Peyer's patch (tissue), 4 donors: ENCODE measurements at places on chromosomes 2 and 18. TPM values are rescaled to one million over a fixed set of nuclear protein-coding genes. Genes with fewer than 3 reads are reported as not detected.

GAL3ST2 gene
- total RNA-seq: 3.3 TPM

ACYP2 gene
- total RNA-seq: 10.6 TPM

ADD2 gene
- total RNA-seq: 1.7 TPM

- no peaks in the 10 kb centered on the region for H3K27me3 ChIP-seq
- H3K27ac ChIP-seq: no peak overlapping the region
- peaks cover 12% of the 10 kb centered on the region for H3K4me1 ChIP-seq
- no peaks in the 10 kb centered on the region for H3K36me3 ChIP-seq
- no peak for DNase-seq
Measured at GRCh38 chr18:26088487-26088886, 1.9 kb downstream of the SS18 start.

GRCh38 chr2:142236181-142236580 is 105.4 kb upstream of the LRP1B start:
- no peak overlapping the region for H3K27ac ChIP-seq
- H3K36me3 ChIP-seq: no peaks in the 10 kb centered on the region
- no peak overlapping the region for H3K4me3 ChIP-seq

DNA sequence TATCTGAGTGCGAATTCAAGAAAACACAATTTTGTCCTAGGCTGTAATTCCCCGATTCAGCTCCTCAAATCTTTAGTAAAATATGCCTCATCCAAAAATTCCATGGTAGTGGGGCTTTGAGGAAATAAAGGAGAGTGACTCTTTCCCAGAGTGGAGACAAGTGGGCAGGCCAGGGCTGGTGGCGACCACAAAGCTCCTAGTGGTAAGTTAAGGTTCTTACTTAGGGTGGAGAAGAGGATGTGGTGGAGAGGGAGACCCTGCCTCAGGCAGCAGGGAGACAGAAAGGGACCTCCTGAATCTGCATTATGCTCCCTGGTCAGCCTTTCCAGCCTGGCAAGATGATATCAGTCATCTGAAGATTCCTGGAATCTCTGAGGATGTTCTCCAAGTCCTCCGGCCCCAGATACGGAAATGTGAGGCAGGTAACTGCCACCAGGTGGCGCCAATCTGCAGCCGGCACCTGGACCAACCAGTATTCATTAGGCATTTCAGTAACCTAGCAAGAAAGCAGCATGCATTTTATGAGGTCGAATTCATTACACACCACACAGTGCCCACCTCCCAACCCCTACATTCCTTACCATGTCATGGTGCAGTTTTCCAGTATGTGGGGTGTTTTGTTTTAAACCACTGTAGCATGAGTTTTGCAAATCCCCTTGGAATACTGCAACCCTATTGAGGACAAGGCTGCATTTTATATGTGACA is 106.4 kb downstream of the POLE4 start:
- no peaks in the 10 kb centered on the region for H3K27me3 ChIP-seq
- peak; percentile 82 for DNase-seq
- no peaks in the 10 kb centered on the region for H3K4me1 ChIP-seq
- no peaks in the 10 kb centered on the region for H3K36me3 ChIP-seq
- no peak overlapping the region for H3K27ac ChIP-seq
- H3K4me3 ChIP-seq: no peak overlapping the region

- H3K27me3 ChIP-seq: no peaks in the 10 kb centered on the region
- no peak overlapping the region for H3K27ac ChIP-seq
- H3K4me1 ChIP-seq: no peaks in the 10 kb centered on the region
- no peak for DNase-seq
- H3K4me3 ChIP-seq: no peak overlapping the region
- H3K36me3 ChIP-seq: no peaks in the 10 kb centered on the region
Measured at GRCh38 chr18:53443831-53444230, 780.6 kb downstream of the MBD2 start.
